Pancreas (tissue), 10 donors: ENCODE measurements at places on chromosomes 3 and 15.

GRCh38 chr3:191915712-191916111 lies 454.7 kb downstream of the PYDC2 start:
- no peaks in the 10 kb centered on the region for H3K36me3 ChIP-seq
- no peaks in the 10 kb centered on the region for H3K4me1 ChIP-seq
- no peak for DNase-seq
- no peak overlapping the region for H3K4me3 ChIP-seq

- no peak overlapping the region for H3K27ac ChIP-seq
- H3K27me3 ChIP-seq, result no peaks in the 10 kb centered on the region
- no peak overlapping the region for H3K4me3 ChIP-seq
- no peak for DNase-seq
Observed at GRCh38 chr3:140573011-140573410, 104.9 kb upstream of the TRIM42 start.

GRCh38 chr3:18135060-18135814 lies 289.9 kb downstream of the SATB1 start:
- no peak for DNase-seq
- H3K27me3 ChIP-seq, result no peaks in the 10 kb centered on the region
- no peak overlapping the region for H3K4me3 ChIP-seq
- no peaks in the 10 kb centered on the region for H3K4me1 ChIP-seq
- H3K36me3 ChIP-seq, result no peaks in the 10 kb centered on the region

DNA sequence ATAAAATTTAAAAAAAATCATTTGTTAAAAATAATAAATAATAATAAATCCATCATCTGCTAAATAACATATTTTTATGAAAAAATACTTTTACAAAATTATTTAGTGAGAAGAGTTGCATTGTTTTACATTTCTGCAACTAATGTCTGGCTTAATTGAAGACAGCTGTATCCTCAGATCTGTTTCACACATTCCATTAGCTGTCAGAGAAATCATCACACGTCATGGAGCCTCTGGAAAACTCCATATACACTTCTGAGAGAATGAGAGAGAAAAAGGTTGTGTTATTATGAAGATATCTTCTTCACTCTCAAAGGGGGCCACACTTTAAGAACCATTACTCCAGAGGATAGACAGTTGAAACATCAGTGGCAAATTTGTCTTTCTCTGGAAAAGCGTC lies 40.8 kb downstream of the CMSS1 start:
- no peak overlapping the region for H3K4me3 ChIP-seq
- H3K36me3 ChIP-seq, result no peaks in the 10 kb centered on the region
- H3K4me1 ChIP-seq, result no peaks in the 10 kb centered on the region

DNA sequence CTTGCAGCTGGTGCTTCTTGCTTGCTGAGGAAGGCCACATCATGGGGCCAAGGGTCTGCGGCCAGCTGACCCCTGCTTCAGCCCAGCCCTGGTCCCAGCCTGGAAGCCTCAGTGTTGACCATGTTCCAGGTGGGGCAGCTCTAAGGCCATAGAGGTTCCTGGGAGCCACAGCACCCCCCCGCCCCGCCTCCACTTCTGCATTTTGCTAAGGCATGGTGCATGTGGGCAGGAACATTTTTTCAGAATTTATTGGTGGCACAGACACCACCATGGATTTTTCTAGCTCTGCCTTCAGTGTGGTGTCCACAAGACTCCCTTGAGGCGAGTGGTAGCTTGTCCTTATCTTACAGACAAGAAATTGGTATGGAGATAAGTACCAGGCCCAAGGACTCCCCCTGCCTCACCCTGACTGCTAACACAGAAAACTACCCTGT lies 1.9 kb upstream of the CHST14 start:
- H3K4me1 ChIP-seq, result peaks cover 7% of the 10 kb centered on the region
- H3K4me3 ChIP-seq, result no peak overlapping the region
- no peak for DNase-seq
- H3K36me3 ChIP-seq, result peaks cover 3% of the 10 kb centered on the region
- H3K27ac ChIP-seq, result no peak overlapping the region
